Germinal center (tissue), 1 donor: ENCODE measurements at places on chromosomes 5 and 9.

DNA sequence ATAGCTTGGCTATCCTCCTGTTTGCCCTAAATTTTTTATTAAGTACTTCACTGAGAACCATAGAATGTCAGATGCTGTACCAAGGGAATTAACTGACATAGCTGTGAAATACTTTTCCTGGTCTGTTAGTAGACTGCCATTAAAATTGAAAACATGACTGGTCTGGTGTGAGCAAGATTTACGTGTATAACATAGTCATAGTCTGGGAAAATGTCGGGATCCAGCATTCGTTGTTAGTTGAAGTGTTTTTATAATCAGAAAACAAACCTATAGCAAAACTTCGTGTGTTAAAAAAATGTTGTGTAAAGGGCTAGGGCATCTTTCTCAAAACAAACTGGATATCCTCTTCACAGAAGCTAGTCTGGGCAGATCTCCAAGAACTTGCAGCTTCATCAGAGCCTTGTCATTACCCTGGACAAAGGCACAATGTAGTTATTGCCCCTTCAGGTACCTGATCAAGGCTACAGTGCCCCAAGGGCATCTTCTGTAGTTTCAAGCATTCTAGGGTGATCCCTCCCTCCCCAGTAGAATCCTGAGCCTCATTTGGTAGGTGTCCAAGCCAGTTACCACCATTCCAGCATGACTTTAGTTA lies 454.2 kb upstream of the SGCD start:
- no peak for DNase-seq

GRCh38 chr9:71885467-71885866 lies 25.5 kb downstream of the ABHD17B start:
- DNase-seq, result peak; percentile 10

GRCh38 chr5:61824396-61824795 lies 481.6 kb upstream of the KIF2A start:
- no peak for DNase-seq

DNA sequence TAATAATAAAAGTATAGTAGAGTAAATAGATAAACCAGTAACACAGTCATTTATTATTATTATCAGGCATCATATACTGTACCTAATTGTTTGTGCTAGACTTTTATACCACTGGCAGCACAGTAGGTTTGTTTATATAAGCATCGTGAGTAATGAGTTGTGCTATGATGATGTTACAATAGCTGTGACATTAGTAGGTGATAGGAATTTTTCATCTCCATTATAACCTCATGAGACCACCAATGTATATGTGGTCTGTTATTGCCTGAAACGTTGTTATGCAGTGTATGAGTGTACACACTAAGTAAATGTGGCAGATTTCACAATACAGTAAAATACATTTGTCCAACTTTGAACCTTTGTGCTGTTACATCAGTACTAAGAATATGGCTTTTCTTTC lies 72.7 kb upstream of the SPATA31D4 start:
- DNase-seq, result no peak

DNA sequence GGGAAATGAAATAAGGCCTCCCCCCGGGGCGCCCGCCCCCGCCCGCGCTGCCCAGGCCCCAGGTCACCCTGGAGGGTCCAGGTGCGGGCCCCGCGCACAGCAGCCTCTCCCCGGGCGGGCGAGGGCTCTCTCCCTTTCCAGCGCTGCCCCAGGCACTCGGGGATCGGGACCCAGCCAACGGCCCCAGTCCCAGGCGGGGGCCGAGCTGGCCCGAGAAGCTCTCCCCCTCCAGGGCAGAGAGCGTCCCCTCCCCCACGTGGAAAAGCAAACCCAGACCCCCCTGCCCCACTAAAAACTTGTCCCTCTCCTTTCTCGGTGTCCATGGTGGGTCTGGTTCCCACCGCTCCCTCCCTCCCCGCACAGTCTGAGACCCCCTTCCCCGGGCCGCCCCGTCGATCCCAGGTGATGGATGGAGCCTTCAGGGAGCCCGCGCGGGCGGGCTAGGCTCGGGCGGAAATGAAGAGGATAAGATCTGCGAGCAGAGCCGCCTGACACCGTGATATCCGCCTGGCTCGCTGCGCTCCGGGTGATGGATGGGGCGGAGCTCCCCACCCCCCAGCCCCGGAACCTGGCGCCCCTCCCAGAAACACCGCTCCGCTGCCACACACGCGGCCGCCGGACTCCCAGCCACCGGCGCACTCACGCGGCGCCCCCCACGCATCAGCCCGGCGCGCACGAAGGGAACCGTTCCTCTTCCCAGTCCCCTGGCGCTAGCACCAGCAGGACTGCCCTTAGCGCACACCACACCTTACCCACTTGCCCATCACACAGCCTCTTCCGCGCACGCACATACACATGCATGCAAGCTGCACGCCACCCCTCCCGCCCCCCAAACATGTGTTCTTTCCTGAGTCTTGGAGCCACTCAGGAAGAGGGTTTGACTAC lies 81.7 kb upstream of the ZBTB43 start:
- DNase-seq, result peak; percentile 74

GRCh38 chr5:33271606-33272005 lies 169.2 kb upstream of the TARS1 start:
- DNase-seq, result no peak

- no peak for DNase-seq
These were observed 8.2 kb upstream of the PTGDS start for GRCh38 chr9:136969150-136969549.

GRCh38 chr5:176639208-176639607 lies 8.1 kb upstream of the TSPAN17 start:
- DNase-seq, result no peak

GRCh38 chr9:129612815-129613519 lies 7.9 kb downstream of the C9orf50 start:
- DNase-seq, result no peak

GRCh38 chr9:134814598-134815215 lies 65.9 kb upstream of the FCN2 start:
- DNase-seq, result no peak

- no peak for DNase-seq
These were observed 19.7 kb downstream of the C6 start for GRCh38 chr5:41193456-41194205.

- no peak for DNase-seq
These were observed 284.5 kb upstream of the POU5F2 start for GRCh38 chr5:94025788-94026473.
